ELR (cell line): ENCODE measurements at places on chromosomes 3 and 15.

GRCh38 chr3:105397974-105398373, 31.3 kb downstream of the ALCAM start:
- DNase-seq = no peak

DNA sequence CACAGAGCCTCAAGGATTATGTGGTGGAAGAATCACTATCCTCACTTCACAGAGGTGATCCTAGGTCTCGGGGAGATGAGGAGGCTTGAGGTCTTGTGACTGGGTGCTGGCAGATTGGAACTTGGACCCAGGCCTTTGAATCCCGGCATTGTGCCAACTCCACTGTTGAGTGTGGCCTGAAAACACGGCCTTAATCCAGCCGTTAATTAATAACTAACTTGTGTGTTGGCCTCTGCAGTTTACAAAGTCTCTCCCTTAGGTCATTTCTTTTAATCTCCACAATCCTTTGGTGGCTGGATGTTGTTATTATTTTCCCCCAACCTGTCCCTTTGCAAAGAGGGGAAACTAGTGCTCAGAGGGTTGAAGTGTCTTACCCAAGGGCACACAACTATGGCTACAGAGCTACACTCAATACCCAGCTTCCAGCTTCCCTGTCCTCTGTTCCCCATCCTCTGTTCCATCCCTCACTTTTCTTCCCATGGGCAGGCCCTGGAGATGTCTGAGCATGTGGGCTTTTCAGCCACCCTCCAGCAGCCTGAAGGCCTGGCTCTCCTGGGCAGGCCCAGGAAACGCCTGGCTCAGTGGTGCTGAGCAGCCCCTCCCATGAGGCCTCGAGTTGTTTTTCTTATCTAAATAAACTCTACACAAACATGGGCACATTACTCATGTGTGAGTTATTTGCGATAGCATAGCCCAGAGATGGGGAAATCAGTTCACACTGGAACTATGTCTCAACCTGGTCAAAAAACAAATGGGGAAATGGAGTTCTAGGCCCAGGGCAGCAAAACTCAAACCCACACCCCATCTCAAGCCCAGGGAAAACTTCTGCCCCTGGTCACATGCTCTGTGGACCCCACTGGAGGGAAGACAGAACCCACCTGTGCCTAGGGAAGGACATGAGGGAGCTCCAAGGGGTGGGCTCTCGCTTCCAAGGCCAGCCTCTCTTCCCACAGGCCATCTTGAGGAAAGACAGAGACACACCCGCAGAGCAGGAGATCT, 16.8 kb upstream of the SMAD3 start:
- peak; percentile 92 for DNase-seq

GRCh38 chr3:50205413-50206276, 574 bp downstream of the SLC38A3 start:
- DNase-seq = no peak

GRCh38 chr3:27326629-27327545, 42.3 kb downstream of the NEK10 start:
- peak; percentile 94 for DNase-seq

- no peak for DNase-seq
These were observed 95.0 kb upstream of the SNRPA1 start for GRCh38 chr15:101390060-101390459.

GRCh38 chr3:137300703-137301102, 342.9 kb downstream of the IL20RB start:
- DNase-seq = no peak

- DNase-seq = peak; percentile 68
These were observed 83.1 kb downstream of the DNAJB8 start for GRCh38 chr3:128383316-128384235.

DNA sequence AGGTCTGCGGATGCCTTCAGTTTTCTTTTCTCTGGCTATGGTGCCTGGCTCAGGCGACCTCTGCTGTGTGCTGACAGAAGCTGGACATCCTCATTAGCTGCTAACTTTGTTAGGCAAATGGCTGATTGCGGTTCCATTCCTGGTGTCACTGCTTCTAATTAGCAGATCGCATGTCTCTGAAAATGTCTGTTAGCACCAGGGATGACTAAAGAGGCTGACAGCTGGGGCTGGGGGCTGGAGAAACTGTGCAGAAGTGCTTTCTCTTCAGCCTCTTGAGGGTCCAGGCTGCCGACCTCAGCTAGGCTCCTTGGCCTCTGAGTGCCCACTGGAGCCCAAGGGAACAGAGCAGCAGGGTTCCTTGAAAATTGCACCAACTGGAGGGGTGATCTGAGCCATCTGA, 39.3 kb downstream of the CHCHD6 start:
- no peak for DNase-seq

DNA sequence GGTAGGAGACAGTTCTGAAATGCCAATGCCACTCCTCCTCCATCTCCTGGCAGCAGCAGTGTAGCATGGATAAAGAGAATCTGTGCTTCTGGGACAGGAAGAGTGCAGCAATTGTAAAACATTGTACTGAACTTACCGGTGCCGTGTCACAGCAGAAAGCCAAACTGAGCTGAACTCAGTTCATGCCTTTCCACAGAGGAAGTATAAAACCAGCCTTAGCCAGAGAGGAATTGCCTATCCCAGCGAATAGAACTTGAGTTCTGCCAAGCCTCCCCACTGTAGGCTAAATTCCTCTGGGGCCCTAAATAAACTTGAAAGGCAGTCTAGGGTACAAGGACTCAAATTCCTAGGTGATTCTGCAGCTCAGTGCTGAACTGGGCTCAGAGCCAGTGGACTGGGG, 148.8 kb downstream of the SLC9A9 start:
- DNase-seq = no peak

GRCh38 chr3:14877469-14877868, 58.7 kb downstream of the FGD5 start:
- DNase-seq = no peak

DNA sequence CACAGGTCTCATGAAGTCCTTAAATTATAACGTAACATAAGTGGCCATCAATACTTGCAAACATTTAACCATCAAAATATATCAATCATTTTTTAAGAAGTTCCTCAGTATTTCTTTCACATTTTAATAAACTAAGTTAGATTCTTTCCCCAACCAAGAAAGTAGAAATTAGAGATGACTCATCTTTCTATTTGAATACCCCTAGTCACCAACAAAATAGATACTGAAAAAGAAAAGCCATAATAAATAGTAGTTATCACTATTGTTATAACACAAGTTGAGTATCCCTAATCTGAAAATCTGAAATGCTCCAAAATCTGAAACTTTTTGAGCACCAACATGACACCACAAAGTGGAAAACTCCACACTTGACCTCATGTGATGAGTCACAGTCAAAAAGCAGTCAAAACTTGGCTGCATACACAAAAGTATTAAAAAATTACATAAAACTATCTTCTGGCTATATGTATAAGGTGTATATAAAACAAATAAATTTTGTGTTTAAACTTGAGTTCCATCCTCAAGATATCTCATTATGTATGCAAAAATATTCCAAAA, 3.7 kb downstream of the SHQ1 start:
- DNase-seq = peak; percentile 17

GRCh38 chr3:105867712-105868430, 941 bp downstream of the CBLB start:
- peak; percentile 30 for DNase-seq

DNA sequence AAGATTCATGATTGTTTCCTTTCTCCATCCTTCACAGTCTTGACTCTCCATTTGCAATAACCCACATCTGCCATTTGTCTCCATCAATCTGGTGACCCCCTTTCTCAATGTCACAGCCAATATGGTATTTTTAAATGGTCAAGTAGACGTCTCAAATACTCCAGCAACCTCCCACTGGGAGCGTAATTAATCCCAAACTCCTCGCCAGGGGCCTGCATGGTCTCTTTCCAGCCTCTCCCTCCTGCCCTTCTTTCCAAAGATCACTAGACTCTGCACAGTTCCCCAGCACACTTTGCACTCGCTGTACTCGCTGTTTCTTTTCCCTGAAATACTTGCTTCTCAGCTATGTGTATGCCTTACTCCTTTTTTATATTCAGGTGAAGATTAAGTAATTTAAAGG, 115.3 kb downstream of the PLCH1 start:
- DNase-seq = no peak

- DNase-seq = no peak
These were observed 359.1 kb downstream of the PDCD6IP start for GRCh38 chr3:34157491-34157890.

GRCh38 chr3:195210266-195210973, 60.5 kb downstream of the XXYLT1 start:
- DNase-seq = no peak

DNA sequence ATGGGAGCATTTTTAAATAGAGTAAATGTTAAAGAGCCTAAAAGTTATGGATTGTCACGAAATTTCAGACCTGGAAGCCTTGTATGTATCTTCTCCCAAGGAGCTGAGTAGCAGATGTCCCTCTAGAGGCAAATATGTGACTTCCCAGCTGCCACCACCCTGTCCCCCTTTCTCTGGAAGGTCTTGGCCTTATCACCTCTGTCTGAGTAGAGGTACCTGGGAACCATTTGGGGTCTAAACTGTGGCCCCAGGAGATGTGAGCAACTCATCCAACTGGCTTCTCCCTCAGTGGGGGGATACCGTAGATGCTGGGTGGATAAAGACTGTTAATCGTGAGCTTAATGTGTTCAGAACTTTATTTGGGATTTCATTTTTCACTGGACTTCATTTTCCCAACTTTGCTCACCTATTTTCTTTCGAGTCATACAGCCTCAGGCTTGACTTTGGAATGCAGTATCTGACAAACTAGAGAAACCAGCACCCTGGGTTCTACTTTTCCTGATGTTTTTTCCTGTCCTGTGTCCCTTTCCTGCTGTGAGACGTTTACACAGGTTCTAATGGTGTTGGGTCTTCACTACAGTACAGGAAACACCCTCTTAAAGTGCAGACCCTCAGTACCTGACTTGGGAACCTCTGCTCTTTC, 53.3 kb upstream of the CCR4 start:
- no peak for DNase-seq

- DNase-seq = no peak
These were observed 96.8 kb downstream of the DHX36 start for GRCh38 chr3:154227531-154227930.

DNA sequence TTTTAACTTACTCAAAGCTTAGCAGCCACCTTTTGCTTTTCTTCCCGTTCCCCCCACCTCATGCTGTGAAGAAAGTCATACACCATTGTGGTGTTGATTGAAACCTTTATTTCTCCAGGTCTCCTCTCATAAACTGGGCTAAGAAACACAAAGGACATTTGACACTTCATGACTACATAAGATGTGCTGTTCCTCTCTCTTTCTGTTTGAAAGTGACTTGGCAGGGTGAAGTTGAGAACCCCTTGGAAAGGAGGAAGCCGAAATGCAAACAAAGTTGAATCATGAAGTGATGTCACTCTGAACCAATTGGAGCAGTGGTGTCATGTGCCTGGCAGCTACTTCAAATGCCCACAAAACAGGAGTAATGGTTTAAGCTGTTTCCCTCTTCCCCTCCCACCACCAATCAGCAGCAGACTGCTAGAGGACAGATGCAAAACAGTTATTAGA, 174.7 kb downstream of the IGF1R start:
- peak; percentile 67 for DNase-seq

DNA sequence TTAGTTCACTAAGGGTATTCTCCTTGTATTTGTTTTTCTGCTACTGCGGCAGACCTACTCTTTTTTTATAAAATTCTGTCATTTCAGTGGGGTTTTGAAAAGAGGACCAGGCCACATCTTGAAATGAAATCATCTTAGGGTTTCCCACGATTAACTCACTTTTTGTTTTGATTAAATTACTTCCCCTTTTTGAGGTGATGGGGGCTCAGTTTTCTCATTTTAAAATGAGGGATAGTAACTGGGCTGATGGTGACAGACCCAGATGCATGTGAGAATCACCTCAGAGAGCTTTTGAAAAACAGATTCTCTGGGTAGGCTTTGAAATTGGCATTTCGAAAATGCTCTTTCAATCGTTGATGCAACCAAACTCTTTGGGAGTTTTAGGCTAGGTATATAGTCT, 24.2 kb downstream of the UBE2Q2 start:
- no peak for DNase-seq

DNA sequence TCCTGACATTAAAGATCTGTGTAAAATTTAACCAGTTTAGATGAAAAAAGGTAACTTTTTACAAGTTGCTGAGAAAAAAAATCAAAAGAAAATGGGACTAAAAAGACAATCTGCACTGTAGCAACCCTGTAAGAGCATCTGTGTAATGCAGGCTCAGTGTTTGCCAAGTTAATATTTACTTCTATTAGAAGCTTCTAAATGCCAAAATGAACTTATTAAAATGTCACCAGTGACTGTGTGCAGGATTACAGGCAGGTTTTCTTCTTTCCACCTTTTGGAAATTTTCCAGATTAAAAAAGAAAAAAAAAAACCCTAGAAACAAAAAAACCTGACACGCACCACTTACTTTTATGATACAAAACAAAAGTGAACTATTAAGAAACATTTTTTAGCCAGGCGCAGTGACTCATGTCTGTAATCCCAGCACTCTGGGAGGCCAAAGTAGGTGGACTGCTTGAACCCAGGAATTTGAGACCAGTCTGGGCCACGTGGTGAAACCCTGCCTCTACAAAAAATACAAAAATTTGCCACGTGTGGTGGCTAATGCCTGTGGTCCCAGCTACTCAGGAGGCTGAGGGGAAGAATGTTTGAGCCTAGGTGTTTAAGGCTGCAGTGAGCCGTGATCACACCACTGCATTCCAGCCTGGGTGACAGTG, 87.2 kb downstream of the TJP1 start:
- DNase-seq = no peak

GRCh38 chr15:26974120-26974780, 3.3 kb downstream of the GABRG3 start:
- DNase-seq = peak; percentile 2

GRCh38 chr3:126758882-126759281, 54.8 kb downstream of the CHCHD6 start:
- DNase-seq = no peak

DNA sequence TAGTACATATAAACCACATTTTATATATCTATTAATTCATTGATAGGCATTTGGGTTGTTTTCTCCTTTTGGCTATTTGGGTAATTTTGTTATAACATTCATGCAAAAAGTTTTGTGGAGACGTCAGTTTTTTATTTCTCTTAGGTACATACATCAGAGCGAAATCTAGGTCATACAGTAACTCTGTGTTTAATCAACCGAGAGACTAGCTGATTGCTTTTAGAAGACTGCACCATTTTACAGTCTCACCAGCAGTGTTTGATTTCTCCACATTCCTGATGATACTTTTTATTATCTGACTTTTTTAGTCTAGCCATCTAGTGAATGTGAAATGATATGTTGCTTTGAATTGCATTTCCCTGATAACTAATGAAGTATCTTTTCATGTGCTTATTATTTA, 1019.3 kb downstream of the NSUN3 start:
- no peak for DNase-seq

DNA sequence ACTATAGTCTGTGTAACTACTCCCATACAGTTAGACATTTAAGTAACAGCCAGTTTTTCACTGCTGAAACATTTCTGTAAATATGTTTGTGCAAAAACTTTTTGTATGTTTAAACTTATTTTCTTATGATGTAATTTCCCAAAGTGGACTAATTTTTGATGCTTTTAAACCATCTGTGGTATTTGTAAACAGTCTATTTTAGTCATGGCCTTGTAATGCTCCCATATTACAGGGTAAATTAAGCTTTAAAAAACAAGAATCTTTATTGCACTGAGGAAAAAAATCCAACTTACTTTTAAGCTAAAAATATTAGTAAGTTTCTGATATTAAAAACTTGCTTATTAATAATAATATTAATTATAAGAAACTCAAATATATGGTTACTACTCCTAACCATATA, 13.5 kb downstream of the CCDC14 start:
- DNase-seq = no peak
